Fibroblast of skin of scalp (primary cell): ENCODE measurements at places on chromosomes 5 and 9.
A peak's percentile ranks its signal among the peaks of the same experiment; 100 is the strongest.

GRCh38 chr9:89436963-89437625, 60.8 kb downstream of the SEMA4D start:
- no peak for DNase-seq

DNA sequence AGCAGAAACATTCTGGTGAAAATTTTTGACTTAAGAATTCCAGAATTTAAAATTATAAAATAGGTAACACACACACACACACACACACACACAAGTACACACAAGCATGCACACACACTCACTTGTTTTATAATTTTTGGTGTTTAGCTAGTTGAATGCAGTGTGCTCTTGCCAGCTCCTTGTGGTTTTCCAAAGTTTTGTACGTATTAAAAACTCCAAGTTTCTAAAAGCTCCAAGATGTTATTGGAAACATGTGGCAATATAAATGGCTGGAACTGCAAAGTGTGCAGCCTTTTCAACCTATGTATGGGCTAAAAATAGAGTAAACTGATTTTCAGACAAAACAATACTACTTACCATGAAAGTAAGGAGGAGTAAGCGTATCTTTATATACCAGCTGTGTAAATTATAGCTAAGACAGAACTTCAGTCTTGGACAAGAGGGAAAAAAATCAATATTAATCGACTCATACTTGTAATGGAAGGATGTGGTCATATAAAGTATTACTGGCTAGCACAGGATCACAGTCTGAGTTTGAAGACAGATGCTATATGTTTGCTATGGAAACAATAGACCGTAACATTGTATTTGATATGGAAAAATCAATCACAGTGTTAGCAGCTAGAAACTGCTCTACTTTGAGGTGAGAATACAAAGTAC, 727.1 kb upstream of the GRAMD2B start:
- DNase-seq = peak; percentile 74

- no peak for DNase-seq
Measured at GRCh38 chr5:10172247-10172646, 77.4 kb downstream of the ATPSCKMT start.

DNA sequence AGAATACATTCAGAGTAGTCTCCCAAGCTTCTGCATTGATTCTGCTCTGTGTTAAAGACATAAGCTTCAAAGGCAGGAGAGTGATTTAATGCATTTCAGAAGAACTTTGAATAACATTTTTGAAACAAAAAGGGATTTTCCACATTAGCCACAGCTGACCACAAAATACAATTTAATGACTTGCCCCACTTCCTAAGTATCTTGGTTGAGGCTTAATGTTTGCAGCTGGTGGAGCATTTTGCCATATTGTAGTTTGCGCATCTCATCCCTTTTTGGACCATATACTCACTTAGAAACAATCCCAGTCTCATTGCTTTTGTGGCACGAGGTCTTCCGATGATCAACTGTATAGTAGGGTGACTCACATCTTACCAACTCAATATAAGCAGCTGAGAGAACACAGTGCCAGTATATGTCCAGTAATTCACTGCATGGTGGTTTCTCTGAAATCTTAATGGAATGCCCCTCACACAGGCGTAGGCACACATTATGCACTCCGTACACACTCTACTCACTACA, 455.8 kb upstream of the PTGER4 start:
- peak; percentile 84 for DNase-seq

DNA sequence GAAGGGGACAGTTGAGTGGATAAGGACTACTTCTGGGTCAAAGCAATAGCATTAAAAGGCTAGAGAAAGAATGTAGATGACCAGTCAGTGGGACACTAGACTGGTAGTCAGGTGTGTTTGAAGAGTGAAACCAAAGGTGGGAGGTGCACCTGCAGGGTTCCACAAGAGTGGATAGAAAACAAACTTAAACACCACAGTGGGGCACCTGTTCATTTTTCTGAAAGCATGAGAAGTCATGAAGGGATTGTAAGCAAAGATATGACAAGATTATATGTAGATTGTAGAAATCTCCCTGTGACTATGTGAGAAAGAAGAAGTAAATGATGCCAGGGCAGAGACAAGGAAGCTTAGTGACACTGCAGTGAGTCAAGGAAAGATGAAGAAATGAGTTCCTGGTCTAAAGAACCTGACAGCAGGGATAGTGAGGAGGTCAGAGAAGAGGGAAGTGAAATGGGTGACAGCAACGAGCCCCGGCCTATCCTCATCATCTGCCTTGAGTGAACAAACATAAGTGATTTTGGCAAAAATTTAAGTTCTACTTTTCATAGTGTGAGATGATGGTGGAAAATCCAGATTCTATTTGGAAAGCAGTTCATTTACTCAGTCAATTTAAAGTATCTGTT, 296.9 kb downstream of the TLE4 start:
- DNase-seq = no peak

DNA sequence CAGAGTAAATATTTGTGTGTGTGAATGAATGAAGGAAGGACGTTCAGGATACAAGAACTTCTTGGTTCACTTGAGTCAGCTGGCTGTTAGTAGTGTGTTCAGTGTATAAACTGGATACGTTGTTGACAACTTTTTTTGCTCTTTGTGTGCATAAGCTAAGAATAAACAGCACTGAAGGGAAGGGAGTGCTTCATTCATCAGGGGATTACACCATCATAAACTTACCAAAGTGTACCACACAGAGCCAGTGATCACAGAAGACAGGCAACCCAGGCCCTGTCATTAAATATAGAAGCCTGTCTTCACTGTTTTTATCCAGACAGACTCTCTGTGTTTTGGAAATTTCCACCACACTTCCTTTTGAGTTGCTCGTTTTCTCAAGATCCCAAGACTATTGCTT, 55.5 kb upstream of the MEF2C start:
- no peak for DNase-seq

DNA sequence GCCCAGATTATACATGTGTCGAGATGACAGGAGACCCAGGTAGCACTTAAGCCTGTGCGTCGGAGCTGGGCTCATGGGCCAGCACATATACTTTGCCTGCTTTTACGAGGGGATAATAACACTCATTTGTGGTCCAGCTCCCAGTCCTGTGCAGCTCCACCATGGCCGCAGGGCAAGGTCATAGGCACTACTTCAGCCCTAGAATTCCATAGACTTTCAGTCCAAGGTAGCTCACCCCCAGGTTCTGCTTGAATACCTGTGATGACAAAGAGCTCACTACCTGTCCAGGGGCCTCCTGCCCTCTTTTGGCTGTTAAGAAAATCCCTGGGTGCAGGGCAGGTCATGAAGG, 1.7 kb downstream of the CORO2A start:
- no peak for DNase-seq

DNA sequence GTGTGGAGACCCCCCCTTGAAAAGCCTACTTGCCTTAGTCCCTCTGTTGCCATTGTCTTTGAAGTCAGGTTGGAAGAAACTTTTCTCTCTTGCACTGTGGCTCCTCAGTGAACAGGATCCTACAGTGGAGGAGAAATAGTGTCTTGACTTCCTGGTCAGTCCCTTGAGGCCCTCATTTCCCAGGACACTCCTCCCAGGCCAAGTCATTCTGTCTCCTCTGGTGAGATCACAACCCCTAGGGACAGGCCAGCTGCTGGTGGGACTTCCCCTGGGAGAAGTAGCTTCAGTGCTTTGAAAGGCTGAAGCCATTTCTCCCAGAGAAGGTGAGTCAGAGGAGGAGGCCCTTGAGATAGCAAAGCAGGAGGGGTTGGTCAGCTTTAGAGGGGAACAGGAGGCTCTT, 10.1 kb upstream of the GRIA1 start:
- DNase-seq = peak; percentile 48

DNA sequence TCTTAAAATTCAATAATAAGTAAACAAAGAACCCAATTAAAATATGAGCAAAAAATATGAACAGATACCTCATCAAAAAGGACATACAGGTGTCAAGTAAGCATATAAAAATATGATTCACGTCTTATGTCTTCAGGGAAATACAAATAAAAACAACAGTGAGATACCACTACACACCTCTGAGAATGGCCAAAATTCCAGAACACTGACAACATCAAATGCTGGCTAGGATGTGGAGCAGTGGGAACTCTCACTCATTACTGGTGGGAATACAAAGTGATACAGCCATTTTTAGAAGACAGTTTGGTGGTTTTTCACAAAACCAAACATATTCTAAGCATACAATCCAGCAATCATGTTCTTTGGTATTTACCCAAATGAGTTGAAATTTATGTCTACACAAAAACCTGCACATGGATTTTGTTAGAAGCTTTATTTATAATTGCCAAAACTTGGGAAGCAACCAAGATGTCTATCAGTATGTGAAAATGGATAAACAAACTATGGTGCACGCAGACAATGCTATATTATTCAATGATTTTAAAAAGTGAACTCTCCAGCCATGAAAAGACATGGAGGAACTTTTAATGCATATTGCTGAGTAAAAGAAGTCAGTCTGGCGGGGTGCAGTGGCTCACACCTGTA, 252.3 kb downstream of the NR3C1 start:
- no peak for DNase-seq

- no peak for DNase-seq
Measured at GRCh38 chr9:7983490-7983889, 183.9 kb upstream of the DMAC1 start.

GRCh38 chr9:101476576-101477208, 41.1 kb upstream of the ALDOB start:
- no peak for DNase-seq

DNA sequence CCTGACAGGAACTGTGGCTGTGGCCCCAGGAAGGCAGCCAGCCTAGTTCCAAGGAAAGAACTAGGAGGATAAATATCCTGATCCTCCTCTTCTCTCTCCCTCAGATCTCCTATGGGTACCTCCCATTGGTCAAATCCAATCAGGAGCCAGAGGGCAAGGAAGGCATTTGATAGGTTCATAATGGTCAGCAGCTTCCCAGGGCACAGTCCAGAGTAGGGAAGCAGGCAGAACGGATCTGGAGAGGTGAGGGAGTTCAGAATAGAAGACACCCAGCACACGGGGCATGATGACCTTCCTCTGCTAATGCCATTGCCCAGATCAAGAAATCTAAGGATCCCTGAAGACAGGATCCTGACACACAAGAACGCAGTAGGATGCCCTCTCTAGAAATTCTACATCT, 8.6 kb downstream of the ABLIM3 start:
- no peak for DNase-seq

GRCh38 chr9:32928145-32928763, 73.2 kb downstream of the APTX start:
- DNase-seq = peak; percentile 2

DNA sequence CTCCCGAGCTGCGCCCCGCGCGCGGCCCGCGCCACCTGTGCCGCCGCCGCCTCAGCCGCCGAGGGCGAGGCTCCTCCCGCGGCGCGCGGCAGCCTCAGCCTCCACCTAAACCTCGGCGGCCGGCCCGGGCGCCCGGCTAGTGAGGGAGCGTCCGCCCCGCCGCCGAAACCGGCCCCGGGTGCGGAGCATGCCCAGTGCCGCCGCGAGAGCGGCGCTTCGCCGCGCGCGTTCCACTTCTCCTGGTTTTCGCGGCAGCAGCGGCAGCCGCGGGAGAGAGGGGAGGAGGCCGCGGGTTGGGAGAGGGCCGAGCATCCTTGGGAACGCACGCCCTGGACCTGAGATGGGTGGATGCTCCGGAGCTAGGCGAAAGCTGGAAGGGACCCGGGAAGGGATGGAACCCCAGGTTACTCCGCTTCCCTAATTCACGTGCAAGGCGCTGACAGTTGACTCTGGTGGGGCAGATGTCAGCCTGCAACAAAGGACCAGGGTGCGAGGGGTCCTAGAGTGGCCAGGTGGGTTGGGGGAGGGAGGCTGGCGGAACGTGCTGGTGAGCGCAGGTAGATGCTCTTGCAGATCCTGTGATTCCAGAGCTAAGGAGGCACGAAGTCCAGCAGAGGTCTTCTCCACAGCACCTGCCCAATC, at the start of gene CTNND2:
TSS of gene CTNND2 (minus strand) at position 182 of the 642 bp plus-strand sequence. CDS start 593 bp downstream, outside the sequence.
- peak; percentile 30 for DNase-seq

GRCh38 chr5:61397238-61397637, 65.2 kb downstream of the ZSWIM6 start:
- peak; percentile 61 for DNase-seq

DNA sequence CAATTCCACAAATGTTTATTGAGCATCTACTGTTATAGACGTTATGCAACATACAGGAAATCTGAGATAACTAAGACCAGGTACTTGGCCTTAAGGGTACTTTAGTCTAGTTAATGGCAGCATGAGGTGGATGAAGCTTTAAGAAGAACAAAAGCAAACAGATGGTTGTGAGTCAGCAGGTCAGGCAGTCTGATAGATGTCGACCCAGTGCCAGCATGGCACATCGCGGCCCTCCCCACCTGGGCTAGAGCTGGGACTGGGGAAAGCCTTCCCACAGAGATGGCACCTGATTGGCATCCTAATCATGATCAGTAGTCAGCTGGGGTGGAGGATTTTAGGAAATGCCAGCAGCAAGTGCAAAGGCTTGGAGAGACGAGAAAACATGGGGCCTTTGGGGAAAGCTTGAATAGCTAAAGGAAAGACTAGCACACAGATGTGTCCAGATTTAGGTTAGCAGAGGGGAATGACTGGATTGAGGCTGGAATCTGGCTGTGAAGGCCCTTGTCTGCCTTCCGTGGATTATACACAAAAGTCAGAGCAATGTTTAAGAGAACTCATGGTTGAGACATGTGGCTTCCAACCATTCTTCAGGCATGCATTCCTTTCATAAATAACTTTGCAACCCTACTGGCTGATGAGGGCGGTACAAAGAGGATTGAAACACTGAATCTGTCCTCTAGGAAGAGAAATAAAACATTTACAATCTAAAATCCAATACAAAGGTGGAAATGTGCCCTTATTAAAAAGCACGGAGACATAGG, 395.4 kb upstream of the WWC1 start:
- DNase-seq = peak; percentile 64

- DNase-seq = no peak
Measured at GRCh38 chr5:180474569-180474968, 19.6 kb upstream of the CNOT6 start.

DNA sequence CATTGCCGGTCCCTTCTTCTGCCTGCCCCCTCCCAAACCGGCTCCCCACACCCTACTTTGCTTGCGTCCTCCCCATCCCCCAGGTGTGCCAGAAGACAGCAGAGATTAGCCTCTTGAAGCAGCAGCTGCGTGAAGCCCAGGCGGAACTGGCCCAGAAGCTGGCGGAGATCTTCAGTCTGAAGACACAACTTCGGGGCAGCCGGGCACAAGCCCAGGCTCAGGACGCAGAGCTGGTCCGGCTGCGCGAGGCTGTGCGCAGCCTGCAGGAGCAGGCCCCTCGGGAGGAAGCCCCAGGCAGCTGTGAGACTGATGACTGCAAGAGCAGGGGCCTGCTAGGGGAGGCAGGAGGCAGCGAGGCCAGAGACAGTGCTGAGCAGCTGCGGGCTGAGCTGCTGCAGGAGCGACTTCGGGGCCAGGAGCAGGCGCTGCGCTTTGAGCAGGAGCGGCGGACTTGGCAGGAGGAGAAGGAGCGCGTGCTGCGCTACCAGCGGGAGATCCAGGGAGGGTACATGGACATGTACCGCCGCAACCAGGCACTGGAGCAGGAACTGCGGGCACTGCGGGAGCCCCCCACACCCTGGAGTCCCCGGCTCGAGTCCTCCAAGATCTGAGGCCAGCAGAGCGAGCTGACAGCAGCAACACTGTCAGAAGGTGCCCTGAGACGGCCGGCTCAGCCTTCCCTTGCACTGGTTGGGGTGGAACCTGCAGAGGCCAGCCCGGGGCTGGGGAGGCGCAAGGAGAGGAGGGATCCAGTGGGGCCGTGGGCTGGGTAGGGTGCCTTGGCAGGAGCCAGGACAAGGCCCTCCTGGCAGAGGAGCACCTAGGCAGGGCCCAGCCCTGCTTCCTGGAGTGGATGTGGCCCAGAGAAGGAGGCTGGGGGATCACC, 8.3 kb downstream of the N4BP3 start:
- DNase-seq = no peak

- peak; percentile 89 for DNase-seq
Measured at GRCh38 chr5:115857626-115858349, 16.1 kb downstream of the AP3S1 start.
